ENCODE measurements at places on chromosomes 11 and 22.

DNA sequence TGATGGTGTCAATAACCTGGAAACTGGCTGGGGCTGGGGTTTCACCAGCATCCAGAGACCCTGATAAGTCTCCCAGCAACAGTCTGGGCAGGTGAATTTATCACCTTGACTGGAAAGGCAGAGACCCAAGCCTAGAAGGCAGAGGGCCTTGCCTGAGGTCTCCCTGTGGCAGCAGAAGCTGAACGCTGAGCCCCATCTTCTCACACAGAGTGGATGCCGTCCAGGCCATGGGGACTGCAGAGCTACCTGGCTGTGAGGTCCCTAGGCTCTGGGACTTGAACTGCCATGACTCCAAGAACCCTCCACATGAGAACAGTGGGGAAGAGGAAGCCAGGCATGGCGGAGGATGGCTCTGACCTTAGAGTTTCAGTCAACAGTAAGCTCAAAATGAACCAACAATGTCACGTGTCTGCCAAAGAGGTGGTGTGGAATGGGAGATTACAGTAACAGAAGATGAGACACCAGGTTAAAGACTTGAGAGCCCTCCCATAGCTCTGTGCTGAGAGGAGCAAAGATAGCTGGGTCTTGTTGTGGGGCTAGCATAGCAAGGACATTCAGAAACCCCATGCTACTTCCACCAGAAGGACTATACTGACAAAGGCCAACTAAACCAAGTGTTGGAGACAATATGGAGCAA, 79.1 kb upstream of the LINC01488 start:
- no peak for DNase-seq

DNA sequence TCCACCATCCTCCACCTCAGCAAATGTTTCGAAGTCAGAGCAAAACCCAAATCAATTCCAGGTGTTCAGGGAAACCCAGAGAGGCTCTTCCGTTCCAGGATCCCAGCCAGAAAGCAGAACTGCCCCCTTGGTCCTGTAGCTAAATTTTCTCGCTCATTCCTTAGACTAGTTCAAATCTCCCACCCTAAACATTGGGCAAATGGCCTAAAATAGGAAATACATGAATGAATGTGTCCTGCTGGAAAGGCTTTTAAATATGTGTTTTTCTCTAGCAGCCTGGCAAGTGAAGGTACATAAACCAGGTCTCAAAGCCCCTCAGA, 89.6 kb downstream of the ETS1 start:
- DNase-seq = no peak

- DNase-seq = no peak
Measured at GRCh38 chr22:31173386-31174145, 13.6 kb downstream of the RNF185 start.

- DNase-seq = no peak
Measured at GRCh38 chr22:50238755-50239154, 6.1 kb downstream of the TUBGCP6 start.

DNA sequence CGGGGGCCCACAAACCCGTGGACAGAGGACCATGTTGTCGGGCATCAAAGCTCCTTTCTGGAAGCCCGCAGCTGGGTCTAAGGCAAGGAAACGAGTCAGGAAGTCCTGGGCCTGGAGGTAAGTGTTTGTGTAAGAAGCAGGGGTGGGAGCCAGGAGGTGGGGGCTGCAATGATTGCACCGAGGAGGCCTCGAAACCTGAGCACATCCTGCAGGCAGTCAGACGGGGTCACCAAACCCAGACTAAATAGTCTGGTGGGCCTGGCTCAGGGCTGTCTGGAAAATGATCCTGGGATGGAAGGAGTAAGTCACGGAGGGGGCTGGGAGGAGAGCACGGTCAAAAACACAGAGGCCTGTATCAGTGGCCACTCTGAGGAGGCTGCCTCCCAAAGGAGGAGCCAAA, 539.2 kb downstream of the MN1 start:
- DNase-seq = no peak

GRCh38 chr22:45224988-45225731, 15.5 kb downstream of the KIAA0930 start:
- DNase-seq = no peak

GRCh38 chr22:30863081-30863833, 105.3 kb downstream of the MORC2 start:
- peak; percentile 30 for DNase-seq

GRCh38 chr11:4551346-4551979, 6.5 kb downstream of the OR52M1 start:
- no peak for DNase-seq

DNA sequence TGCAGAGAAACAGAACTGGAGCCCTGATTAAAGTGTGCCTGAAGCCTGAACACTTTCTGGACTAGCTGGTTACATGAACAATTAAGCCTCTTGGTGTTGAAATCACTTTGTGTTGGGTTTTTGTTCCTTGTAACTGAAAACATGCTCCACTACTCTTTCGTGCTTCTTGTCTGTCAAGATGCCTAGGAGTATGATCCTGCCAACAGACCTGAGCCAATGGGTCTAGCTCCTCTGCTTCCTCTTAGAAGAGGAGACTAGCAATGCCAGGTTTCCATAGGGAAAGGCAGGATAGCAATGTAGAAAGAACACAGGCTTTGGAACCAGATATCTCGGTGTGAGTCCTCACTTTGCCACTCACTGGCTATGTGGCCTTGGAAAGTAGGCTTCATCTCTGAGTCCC, 40.3 kb downstream of the IRAG1 start:
- DNase-seq = peak; percentile 14

DNA sequence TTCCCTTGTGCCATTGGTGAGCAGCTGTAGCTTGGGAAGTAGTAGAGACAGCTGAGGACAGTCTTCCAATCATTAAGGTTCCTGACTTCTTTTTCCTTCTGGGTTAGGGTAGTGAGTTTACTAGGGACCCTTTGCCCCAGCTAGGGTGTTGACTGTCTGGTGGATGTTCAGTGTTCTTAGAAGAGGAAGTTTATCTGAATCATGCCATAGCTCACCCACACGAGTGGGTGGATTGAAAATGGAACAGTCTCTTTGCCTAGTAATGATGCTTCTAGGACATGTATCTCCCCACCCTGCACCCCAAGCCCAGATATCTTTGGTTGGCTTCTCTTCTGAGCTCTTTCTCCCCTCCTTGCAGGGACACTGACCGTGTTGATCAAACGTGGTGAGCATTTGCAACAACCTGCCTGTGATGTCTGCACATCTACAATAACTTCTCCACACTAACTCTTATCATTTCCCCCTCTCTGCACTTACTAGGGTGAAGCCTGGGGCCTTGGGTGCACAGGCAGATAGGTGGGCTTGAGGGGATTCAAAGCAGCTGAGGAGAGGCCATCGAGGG, 57.1 kb upstream of the HORMAD2 start:
- no peak for DNase-seq

DNA sequence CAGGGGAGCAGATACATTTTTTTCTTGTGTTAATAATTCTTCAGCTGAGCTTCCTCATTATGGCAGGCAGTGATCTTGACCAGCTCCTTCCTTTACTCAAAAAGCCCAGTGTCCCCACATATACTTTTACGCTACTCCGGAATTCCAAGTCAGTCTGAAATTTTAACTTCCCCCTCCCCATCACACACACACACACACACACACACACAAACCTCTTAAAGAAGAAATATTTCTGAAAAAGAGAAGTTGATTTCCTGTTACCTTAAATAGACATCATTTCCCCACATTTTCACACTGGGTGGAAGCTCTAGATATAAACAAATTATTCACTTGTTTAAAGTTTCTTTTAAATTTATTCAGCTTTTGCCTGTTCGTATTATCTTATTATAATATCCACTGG, 113.9 kb downstream of the DBX1 start:
- no peak for DNase-seq

DNA sequence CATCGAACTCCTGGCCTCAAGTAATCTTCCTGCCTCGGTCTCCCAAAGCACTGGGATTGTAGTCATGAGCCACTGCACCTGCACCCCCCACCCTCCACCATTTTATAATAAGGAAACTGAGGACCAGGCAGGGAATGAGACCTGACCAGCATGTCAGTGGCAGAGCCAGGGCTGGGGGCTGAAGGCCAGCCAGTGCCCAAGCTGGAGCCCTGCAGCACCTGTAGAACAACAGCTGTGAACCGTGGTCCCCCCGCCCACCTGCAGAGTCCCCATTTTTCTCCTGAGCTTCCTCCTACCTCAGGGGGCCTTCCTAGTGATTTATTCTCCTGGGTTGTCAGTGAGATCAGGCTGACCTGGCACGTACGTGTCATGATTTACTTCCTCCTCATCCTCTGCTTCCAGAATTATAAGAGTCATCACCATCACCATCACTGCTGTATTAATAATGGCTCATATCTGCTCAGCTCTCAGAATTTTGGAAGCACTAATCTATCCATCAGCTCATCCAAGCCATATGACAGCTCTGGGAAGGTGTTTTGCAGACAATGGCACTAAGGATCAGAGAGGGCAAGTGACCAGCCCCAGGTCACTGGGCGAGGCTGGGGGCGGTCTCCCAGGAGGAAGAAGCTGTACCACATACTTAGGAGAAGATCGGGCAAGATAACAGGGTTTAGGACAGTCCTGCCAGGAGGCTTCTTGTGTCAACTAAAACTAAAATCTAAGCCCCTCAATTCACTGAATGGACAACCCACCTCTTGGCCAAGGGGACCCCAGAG, 5.5 kb upstream of the SLCO2B1 start:
- no peak for DNase-seq

DNA sequence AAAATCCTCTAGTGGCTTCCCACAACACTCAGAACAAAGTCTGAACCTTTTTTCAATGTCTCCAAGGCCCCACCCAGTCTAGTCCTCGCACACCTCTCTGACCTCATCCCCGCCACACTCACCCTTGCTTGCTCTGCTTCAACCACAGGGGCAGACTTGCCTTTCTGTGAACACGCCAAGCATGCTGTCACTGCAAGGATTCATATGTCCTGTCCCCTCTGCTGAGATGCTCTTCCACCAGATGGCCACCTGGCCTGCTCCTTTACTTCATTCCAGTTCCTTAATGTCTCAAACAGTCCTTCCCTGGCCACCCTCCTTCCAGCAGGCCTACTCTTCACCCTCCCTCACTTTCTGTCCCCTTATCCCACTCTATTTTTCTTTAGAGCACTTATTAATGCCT, 60.6 kb upstream of the ARHGAP20 start:
- DNase-seq = no peak

- no peak for DNase-seq
Measured at GRCh38 chr11:100670140-100670539, 16.9 kb upstream of the ARHGAP42 start.

DNA sequence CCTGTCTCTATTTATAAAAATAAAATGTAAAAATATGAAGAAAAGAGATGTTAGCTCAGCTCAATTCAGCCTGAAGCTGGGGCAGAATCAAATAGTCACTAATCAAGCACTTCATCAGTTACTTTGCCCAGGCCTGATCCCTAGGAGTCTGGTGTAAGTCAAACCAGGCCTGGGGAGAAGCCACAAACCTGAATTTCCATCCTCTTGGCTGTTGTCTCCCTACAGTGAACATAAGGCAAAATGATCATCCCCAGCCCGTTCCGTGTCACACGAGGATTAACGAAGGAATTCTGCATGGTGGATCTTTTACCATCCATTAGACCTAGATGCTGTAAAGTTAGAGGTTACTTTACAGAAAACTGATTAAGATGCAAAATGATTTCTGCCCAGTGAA, 6.5 kb upstream of the NAALADL1 start:
- no peak for DNase-seq

DNA sequence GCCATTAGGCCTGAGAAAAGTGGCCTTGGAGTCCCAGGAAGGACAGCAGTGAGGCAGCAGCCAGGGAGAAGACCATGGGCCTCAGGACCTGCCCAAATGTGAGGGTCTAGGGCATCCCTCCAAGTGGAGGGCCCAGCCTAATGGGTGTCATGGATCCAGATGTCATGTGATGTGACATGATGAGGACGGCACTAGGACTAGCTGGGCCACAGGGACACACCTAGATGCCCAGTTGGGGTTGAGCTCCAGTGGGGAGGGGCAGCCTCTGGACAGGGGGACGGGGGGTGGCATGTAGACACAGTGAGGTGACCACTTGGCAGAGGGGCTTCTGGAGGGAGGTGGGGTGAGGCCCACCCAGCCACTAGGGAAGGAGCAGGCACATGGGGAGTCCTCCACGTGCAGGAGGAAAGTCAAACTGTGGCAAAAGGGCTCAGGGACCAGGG, 5.4 kb downstream of the SCARF2 start:
- peak; percentile 50 for DNase-seq

DNA sequence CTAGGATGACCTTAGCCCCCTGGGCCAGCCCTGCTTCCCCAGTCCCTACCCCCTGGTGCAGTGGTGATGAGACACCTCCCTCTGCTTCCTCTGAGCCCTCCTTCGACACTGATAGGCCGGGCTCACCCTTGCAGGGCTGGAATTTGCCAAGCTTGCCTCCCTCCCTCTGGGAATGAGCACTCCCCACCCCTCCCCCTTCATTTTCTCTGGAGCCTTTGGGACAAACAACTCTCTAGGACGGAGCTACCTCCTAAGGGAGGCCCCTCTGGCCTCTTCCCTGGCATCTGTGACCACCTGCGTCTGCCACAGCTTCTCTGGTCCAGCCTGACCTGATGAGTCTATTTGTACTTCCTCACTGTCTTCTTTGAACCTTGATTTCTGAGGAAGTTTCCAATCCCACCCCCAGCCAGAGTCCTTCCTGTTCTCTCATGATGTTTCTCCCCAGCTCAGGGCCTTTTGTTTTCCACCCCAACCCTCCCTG, 53.3 kb upstream of the ADA2 start:
- no peak for DNase-seq

- DNase-seq = no peak
Measured at GRCh38 chr22:34017205-34017604, 96.9 kb upstream of the LARGE1 start.

- no peak for DNase-seq
Measured at GRCh38 chr11:135061166-135061565, 649.1 kb upstream of the B3GAT1 start.

DNA sequence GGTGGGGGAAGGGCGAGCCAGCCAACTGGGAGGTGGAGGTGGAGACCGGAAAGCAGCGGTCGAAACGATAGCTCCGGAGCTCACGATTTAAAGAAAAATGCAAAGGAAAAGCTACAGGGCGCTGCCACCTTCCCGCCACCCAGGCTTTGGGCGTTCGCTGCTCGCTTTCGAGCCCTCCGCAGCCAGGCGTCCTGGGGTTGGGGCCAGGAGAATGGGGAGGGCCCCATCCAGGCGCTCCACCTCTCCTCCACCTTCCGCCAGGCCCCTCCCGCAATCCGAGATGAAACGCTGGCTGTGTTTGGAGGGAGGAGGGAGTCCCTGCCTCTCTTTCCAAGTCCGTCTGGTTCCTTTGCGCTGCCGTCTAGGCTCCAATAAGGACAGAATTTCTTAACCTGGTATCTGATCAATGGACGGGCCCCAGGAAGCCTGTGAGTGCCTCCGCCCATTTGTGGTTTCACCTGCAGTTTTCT, 483 bp upstream of the ABTB2 start:
- no peak for DNase-seq

DNA sequence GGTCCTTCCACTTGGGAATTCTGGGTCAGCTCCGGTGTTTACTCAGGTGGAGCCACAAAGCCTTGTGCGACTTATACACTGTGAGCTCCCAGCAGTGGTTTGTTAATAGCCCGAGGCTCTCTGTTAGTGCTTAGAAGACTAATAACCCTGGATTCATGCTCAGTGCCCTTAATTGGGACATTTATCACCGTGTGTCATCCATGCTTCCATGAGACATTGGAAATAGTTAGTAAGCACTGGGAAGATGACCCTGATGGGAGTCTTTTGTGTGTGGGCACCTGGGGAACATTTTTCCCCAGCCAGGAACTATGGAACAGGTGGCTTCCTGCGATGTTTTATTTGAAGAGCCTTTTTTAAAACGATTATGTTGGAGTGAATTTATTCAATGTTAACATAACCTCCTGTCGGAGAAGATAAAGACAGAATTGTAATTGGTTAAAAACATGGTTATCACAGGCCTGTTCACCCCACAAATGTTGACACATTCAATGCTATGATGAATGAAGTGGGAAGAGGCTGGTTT, 188.9 kb downstream of the MYO18B start:
- no peak for DNase-seq

Data from left forelimb (tissue), 1 donor.